ENCODE measurements at places on chromosomes 4 and X. TPM values are rescaled to one million over a fixed set of nuclear protein-coding genes. Genes with fewer than 3 reads are reported as not detected.
A peak's percentile ranks its signal among the peaks of the same experiment; 100 is the strongest.

Gene FAM47A
- total RNA-seq, result not detected

DNA sequence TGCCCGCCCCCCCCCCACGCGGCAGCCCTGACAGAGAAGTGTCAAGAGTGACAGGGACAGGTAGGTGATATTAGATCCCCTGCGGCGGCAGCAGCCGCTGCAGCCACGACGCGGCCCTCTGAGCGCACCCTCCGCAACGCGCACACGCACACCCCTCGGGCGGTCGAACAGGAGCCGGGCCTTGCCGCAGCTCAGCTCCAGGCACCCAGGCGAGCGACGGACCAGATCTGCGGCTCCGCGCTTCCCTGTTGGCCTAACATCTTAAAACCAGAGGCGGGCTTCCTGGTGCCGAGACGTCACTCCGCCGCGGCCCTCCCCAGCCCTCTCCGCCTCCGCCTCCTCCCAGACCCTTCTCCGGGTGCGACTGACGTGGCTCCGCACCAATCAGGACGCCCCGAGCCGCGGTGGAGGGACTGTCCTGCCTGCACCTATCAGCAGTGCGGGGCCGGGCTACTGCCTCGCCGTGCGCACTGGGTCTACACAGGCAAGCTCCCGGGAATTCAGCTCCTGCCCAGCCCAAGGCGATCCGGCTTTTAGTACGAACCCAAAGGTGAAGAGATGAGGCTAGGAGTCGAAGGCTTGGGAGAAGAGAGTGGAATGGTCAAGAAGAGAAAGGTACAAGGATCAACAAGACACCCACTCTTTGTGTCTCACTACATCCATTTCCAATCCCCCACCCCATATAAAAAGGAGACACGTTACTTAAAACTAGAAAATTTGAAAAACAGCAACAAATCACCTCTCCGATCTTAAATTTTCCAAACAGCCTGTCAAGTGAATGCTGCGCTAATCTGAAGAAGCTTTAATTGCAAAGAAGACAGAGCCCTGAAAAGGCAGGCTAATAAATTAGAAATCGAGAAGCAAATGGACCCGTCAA, at the start of gene PITX2:
PITX2 (minus strand) TSS at position 237 of the 877 bp plus-strand sequence. CDS start 617 bp downstream, outside the sequence.
- H3K27me3 ChIP-seq, result peaks cover 95% of the 10 kb centered on the region
- H3K36me3 ChIP-seq, result peaks cover 15% of the 10 kb centered on the region
- DNase-seq, result peak; percentile 93
- peaks cover 35% of the 10 kb centered on the region for H3K4me1 ChIP-seq

Gene PITX2
- total RNA-seq, result not detected

Gene ATOH1
- not detected for total RNA-seq

DNA sequence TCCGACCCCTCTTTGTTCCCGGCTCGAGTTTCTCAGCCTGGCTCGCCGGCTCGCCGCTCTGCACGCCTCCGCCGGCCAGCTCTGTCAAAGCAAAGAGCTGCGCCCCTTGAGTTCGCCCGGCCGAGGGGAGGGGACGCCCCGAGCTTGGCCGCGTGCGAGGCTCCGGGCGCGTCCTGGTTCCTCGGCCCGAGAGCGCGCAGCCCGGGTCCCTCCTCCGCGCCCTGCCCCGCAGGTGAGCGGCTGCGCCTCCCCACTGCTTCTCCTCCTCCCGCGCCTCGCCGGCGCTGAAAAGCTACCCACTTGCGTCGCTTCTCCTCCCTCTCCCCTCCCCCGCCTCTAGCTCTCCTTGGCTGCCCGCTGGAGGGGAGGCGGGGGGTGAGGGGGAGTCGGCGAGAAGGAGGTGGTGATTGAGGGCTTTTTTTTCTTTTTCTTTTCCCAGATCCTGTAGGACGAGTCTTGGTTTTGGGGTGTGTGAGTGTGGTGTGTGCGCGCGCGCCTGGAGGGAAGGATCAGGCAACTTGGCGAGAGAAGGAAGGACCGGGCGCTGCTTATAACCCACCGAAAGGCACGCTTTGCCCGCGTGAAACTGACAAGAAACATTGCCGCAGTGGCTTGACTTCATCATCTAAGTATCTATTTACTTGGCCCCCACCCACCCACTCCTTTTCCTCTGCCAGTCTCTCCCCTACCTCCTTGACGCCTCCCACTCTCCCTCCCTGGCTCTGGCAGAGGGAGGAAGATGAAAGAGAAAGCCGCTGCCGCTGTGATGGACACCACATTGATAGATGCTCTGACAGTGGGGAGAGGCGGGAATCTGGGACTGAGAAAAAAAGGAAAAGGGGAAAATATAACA, at the start of gene LEF1:
LEF1 (minus strand) TSS at position 262 of the 853 bp plus-strand sequence. CDS start 1,165 bp downstream, outside the sequence.
- no peak for DNase-seq
- H3K36me3 ChIP-seq, result no peaks in the 10 kb centered on the region
- peak within 1 kb of the TSS; percentile 94 for H3K4me3 ChIP-seq
- peaks cover 52% of the 10 kb centered on the region for H3K27me3 ChIP-seq
- no peak within 1 kb of the TSS for H3K27ac ChIP-seq

Measured in chondrocyte (in vitro differentiated cells).